Endodermal cell (in vitro differentiated cells): ENCODE measurements at places on chromosomes 5 and 9.

- no peak for DNase-seq
Measured at GRCh38 chr9:127201071-127201541, 63.5 kb upstream of the GARNL3 start.

DNA sequence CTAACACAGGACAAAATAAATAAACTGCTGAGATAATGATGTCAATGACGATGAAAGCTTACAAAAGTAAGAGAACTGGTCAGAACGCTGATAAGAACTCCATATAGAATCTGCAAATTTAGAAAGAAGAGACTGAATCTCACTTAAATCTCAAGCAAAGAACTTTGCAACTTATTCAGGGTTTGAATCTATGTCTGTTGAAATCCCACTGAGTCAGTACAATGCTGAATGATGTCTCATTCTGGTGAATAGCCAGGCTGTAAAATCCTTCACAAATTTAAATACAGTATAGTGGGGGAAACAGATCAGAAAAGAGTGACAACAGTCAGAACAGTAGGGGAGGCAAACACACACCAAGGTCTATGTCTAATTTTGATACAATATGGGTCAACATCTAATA is 38.9 kb upstream of the NR3C1 start:
- no peak for DNase-seq

GRCh38 chr9:91495450-91495849 is 71.8 kb upstream of the NFIL3 start:
- DNase-seq: no peak

GRCh38 chr5:4907571-4907970 is 232.6 kb upstream of the ADAMTS16 start:
- no peak for DNase-seq

- DNase-seq: no peak
Measured at GRCh38 chr9:90309809-90310520, 332.7 kb downstream of the DIRAS2 start.

DNA sequence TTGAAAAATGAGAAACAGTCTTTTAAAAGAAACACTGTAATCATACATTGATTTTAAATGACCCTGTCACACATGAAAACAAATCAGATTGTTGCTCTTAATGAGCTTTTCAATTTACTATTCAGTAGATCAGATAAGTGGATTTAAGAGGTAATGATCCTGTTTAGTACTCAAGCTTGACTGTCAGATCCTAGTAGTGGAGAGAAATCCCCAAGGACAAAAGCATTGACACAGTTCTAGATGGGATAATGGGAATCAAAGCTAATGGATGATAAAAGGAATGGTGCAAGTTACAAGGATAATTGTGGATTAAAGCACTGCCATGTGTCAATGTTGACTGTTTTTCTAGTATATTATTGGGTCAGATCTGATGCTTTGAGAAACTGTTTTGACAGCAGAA is 142.3 kb upstream of the TLX3 start:
- DNase-seq: no peak

DNA sequence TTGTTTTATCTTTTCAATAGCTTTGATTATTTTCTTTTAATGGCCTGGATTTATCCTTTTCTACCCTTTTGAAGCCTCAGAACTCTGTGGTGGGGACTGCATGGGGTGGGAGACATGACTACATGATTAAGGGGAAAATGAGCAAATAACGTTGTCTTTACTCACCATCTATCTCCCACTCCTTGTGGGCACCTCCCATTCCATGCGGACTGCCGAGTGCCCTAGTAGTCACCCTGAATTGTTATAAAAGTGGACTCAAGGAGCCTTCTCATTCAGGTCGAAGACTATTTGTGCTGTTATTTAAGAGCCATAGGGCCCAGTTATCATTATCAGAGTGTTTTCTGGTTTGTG is 281.8 kb downstream of the MLLT3 start:
- no peak for DNase-seq

- DNase-seq: no peak
Measured at GRCh38 chr9:18795947-18796671, 236.9 kb downstream of the SAXO1 start.

DNA sequence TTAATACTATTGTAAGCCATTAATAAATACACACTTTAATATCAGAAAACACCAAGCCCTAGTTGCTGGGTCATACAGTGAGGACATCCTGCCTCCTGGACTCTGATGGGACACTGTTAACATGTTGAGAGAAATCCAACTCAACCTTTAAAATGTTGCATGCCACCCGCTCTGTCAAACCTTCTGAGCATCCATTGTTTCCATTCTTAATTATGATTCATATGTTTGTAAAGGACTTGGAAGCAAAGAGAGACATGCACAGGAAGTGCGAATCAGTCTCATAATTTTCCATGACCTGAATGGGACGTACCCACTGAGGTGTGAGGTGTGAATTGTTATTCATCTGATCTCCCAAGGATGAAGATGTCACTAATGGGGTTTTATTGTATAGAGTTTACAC is 186.4 kb downstream of the CAAP1 start:
- DNase-seq: no peak

DNA sequence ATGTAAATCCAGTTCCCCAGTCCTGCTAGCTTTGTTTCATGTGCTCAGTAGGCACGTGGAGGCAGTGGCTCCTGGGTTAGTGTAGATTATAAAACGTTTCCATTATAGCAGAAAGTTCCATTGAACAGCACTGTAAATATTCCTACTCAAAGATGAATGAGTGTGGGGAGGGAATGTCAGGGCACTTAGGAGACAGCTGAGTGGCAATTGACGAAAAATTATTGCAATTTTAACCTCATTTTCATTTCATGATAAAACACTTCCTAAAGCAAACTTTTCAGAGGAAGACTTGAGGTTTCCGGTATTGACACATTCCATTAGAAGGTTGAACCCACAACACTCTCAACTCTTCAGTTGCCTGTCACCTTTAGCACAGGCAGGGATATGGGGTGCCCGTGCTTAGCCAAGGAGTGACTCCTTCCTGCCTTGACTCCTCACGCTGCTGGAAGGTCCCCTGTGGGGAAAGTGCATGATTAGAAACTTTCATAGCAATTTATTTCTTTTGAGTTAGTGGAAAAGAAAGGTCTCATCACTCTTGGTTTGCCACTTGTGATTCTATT is 41.2 kb downstream of the SLC46A2 start:
- no peak for DNase-seq

DNA sequence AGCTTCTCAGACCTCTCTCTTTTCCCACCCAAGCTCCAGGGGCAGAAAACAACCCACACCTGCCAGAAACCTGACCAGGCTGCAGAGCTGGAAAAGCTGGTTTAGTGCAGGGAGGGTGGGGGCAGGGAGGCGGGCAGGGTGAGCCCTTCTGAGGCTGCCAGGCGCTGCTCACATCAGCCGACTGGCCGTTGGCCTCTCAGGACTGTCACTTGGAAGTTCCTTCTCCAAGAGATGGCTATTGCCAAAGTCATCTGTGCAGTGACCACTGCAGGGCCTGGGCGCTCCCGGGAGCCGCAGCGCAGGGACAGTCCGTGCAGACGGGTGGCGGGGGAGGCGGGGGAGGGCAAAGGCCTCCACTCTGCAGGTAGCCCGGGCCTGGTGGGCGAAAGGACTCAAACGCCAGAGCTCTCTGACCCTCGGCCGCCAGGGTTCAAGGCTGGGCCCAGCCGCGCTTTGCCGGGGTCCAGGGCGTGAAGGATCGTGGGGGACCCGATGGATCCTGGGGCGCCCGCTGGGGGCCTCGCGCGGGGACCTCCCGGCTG is 205.0 kb upstream of the IER5L start:
- peak; percentile 80 for DNase-seq

DNA sequence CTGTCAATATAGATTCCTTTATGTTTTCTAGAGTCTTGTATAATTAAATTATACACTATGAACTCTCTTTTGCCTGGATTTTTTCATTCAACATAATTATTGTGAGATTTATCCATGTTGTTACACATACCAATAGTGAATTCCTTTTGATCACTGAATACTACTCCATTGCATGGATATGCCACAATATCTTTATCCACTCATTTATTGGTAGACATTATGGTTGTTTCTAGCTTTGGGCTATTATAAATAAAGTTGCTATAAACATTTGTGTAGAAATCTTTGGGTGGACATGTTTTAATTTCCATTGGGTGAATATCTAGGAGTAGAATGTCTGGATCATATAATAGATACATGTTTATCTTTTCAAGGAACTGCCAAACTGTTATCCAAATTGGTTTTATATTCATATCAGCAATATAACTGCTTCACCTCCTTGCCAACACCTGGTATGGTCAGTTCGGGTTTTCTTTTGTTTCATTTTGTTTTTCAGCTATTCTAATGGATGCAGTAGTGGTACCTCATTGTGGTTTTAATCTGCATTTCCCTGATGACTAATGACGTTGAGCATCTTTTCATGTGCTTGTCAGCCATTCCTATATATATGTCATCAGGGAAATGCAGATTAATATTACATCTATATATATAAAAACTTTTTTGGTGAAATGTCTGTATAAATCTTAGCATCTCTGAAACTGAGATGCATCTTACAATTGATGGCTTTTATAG is 32.1 kb upstream of the TCF7 start:
- no peak for DNase-seq
